ENCODE measurements at places on chromosomes 16 and 17. TPM values are rescaled to one million over a fixed set of nuclear protein-coding genes. Genes with fewer than 3 reads are reported as not detected.

DNA sequence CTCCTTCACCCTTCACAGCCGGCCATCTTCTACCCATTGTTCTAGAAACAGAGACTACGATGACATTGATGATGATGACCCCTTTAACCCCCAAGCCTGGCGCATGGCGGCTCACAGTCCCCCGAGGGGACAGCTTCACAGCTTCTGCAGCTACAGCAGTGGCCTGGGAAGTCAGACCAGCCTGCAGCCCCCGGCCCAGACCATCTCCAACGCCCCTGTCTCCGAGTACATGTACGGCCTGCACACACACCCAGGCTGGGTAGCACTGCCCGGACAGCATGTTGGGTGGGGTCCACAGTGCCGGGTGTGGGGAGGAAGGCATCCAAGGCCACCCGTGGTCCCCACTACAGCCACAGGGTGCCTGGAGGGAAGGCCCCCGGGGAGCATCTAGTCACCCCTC is 21.0 kb upstream of the DNAI2 start:
- no peak for DNase-seq
- no peaks in the 10 kb centered on the region for H3K4me1 ChIP-seq
- peaks cover 47% of the 10 kb centered on the region for H3K36me3 ChIP-seq
- H3K27ac ChIP-seq: no peak overlapping the region
- no peak overlapping the region for H3K4me3 ChIP-seq
- H3K27me3 ChIP-seq: no peaks in the 10 kb centered on the region

BAIAP3 gene
- polyA plus RNA-seq: 8.1 TPM

DNA sequence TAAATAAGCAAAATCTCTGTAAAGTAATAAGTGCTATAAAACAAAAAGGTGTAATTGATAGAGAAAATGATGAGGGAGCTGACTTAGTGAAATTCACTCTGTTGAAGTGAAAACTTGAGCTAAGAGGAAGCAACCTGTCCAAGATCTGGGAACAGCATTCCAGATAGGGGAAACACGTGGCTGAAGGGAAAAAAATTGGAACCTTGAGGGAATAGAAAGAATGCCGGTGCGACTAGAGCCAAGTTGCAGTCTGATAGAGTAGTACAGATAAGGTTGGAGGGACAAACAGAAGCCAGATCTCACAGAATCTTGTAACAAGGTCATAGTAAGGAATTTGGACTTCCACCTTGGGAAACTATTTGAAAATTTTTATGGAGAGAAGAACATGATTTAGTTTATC is 623 bp upstream of the DDX52 start:
- peak overlapping the region; percentile 73 for H3K4me3 ChIP-seq
- peaks cover 7% of the 10 kb centered on the region for H3K4me1 ChIP-seq
- peak; percentile 76 for DNase-seq
- H3K27ac ChIP-seq: peak overlapping the region; percentile 89
- H3K36me3 ChIP-seq: peaks cover 9% of the 10 kb centered on the region

CHRNE gene
- polyA plus RNA-seq: 0.37 TPM

SLC6A2 gene
- polyA plus RNA-seq: 0.12 TPM

GRCh38 chr16:72856797-72857196 is 191.1 kb downstream of the ZFHX3 start:
- no peaks in the 10 kb centered on the region for H3K4me1 ChIP-seq
- no peaks in the 10 kb centered on the region for H3K27me3 ChIP-seq
- no peak overlapping the region for H3K4me3 ChIP-seq
- H3K36me3 ChIP-seq: no peaks in the 10 kb centered on the region
- H3K27ac ChIP-seq: no peak overlapping the region
- DNase-seq: no peak

- peak overlapping the region; percentile 71 for H3K27ac ChIP-seq
- peaks cover 15% of the 10 kb centered on the region for H3K4me1 ChIP-seq
- peaks cover 75% of the 10 kb centered on the region for H3K27me3 ChIP-seq
- no peak for DNase-seq
Measured at GRCh38 chr16:86298758-86299134, 211.6 kb upstream of the FOXF1 start.

ABCA10 gene
- 7.5 TPM for polyA plus RNA-seq

AXIN2 gene
- polyA plus RNA-seq: 12.4 TPM

DNA sequence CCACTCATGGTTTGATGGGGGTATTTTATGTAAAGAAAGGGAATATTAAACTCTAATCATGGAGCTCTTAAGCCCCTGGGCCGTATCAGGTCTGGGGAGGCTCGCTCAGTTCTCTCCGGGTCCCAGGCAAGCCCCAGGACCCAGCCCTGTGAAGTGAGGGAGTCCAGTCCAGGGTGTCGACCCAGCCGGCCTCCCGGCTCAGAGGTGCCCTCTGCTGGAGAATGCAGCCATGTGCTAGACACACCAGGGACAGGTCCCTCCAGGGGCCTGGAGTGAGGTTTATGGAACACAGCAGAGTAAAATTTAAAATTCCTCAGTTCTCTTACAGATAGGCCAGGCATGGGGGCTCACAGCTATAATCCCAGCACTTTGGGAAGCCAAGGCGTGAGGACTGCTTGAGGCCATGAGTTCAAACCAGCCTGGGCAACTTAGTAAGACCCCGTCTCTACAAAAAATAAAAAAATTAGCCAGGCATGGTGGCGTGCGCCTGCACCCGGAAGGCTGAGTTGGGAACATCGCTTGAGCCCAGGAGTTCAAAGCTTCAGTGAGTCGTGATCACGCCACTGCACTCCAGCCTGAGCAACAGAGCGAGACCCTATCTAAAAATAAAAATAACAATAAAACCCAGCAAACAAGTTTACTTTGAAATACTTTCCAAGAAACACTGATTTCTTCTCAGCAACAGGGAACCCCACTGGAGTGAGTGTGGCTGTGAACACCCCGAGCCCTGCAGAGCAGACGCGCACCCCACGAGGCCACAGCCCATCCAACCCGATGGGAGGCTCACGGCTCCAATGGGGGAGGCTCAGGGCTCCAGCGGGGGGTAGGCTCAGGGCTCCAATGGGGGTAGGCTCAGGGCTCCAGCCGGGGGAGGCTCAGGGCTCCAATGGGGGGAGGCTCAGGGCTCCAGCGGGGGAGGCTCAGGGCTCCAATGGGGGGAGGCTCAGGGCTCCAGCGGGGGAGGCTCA is 72.2 kb downstream of the ZNF778 start:
- H3K4me3 ChIP-seq: no peak overlapping the region
- peaks cover 61% of the 10 kb centered on the region for H3K36me3 ChIP-seq
- DNase-seq: peak; percentile 48

DOC2B gene
- 7.0 TPM for polyA plus RNA-seq

DNA sequence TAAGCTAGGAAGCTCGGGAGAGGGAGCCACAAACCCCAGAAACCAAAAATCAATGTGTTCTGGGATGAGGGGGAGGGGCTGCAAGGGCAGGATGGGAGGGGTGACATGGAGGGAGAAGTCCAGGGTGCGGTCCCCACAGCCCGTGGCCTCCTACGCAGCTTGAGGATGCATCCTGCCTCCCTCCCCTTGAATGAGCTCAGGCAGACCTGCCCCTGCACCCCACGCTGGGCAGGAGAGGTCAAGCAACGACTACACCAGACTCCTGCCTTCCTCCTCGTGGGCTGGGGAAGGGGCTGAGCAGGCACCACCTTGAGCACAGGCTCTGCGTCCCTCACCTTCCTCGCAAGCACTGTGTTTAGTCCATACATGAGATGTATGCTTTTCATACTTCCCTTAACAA is 3.9 kb downstream of the ANKRD13B start:
- H3K4me1 ChIP-seq: peaks cover 20% of the 10 kb centered on the region
- no peak for DNase-seq
- no peak overlapping the region for H3K4me3 ChIP-seq
- no peaks in the 10 kb centered on the region for H3K36me3 ChIP-seq
- H3K27me3 ChIP-seq: no peaks in the 10 kb centered on the region

DNA sequence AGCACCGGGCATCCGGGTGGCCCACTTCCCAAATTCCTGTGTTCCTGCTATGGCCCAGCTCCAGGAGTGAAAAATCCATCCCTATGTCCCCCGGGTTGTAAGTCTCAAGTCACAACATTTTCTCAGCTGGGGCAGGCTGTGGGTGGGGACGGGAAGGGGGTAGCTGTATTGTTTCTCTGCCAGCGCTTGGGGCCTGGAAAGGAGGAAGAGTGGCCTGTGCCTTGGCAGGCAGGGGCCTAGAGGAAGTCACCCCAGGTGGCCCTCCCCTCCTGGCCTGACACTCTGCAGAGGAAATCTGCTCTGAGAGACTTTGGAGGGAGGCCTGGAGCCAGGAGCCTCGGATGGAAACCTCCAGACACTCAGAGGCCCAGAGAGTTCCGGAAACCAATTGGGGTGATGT is 10.6 kb upstream of the SCN4A start:
- no peak for DNase-seq
- no peaks in the 10 kb centered on the region for H3K36me3 ChIP-seq
- no peaks in the 10 kb centered on the region for H3K27me3 ChIP-seq
- H3K27ac ChIP-seq: no peak overlapping the region
- no peak overlapping the region for H3K4me3 ChIP-seq

GRCh38 chr16:11586856-11587642 is at the start of gene LITAF:
Gene LITAF (minus strand): TSS chr16:11586919. CDS start chr16:11556730, 30,189 bp downstream.
- peaks cover 4% of the 10 kb centered on the region for H3K4me1 ChIP-seq
- H3K36me3 ChIP-seq: no peaks in the 10 kb centered on the region
- peak within 1 kb of the TSS; percentile 49 for H3K27ac ChIP-seq
- H3K4me3 ChIP-seq: peak within 1 kb of the TSS; percentile 66
- peaks cover 17% of the 10 kb centered on the region for H3K27me3 ChIP-seq

TSPAN10 gene
- polyA plus RNA-seq: 1.2 TPM

GRCh38 chr17:77145612-77146245 is 5.0 kb downstream of the SEC14L1 start:
- peaks cover 26% of the 10 kb centered on the region for H3K4me1 ChIP-seq
- H3K27ac ChIP-seq: peak overlapping the region; percentile 45
- no peaks in the 10 kb centered on the region for H3K27me3 ChIP-seq
- H3K4me3 ChIP-seq: no peak overlapping the region
- H3K36me3 ChIP-seq: peaks cover 7% of the 10 kb centered on the region
- peak; percentile 77 for DNase-seq

DNA sequence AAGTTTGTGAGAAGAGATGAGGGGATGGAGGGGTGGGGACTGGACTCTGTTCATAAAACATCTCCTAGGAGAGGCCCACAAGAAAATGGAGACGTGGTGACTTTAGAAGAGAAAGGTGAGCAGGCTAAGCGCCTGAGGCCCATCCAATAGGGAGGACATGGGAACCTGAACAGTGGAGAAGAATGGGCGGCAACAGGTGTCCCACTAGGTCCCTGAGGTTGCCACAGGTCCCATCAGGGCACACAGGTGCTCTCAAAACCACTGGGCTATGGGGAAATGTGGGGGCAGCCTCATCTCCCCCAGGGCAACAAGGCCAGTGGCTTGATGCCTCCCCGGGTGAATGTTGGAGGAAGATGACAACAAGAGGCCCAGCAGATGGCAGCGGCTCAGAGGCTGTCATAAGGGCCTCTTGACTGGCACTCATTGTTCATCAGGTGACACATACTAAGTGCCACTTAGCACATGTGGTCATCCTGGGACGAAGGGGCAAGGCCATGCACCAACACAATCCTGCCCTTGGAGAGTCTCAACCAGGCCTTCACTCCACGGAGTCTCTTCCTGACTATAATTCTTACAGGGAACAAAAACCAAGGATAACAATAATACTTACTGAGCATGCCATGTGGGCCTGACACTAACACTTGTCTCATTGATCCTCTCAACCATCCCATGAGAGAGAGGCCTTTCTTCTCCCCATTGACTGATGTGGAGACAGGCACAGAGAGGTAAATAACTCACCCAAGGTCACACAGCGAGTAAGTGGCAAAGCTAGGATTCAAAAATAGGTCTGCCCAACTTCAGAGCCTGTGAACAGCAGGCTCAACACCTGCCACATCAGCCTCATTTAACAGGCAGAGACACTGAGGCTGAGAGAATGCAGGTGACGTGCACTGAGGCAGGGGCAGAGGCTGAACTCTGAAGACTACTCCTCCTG is 38.0 kb downstream of the CUEDC1 start:
- H3K4me3 ChIP-seq: no peak overlapping the region
- H3K27me3 ChIP-seq: no peaks in the 10 kb centered on the region
- DNase-seq: no peak
- peak overlapping the region; percentile 54 for H3K27ac ChIP-seq

DNA sequence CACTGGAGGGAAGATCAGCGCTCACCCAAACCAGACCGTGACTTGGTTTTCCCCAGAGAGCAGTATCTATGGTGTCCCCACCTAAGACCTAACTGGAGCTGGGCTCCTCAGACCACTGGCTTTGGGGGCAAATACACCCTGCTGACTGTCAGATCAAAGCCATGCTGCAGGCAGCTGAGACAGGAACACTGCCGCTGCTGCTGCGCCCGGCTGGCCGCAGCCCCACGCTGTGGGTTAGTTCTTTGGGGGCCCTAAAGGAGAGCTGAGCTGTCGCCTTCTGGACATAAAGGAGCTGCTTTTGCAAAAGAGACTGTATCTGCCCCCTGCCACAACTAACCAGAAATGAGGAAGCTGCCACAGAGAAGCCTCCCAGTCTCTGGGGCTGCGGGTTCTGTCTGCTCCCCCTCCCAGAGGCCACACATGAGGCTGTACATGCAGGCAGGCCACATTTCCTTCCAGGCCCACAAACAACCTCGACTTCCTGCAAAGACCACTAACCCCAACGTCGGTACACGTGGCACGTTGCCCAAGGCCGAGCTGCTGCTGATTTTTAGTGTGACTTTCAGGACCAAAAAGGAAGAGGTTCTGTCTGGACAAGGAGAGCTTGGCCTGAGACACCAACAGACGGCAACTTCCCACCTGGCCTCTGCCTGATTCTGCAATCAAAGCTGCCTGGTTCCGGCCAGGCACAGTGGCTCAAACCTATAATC is 18.2 kb upstream of the ABR start:
- H3K27ac ChIP-seq: peak overlapping the region; percentile 21
- H3K36me3 ChIP-seq: no peaks in the 10 kb centered on the region
- no peak for DNase-seq
- peaks cover 4% of the 10 kb centered on the region for H3K27me3 ChIP-seq
- no peak overlapping the region for H3K4me3 ChIP-seq

DNA sequence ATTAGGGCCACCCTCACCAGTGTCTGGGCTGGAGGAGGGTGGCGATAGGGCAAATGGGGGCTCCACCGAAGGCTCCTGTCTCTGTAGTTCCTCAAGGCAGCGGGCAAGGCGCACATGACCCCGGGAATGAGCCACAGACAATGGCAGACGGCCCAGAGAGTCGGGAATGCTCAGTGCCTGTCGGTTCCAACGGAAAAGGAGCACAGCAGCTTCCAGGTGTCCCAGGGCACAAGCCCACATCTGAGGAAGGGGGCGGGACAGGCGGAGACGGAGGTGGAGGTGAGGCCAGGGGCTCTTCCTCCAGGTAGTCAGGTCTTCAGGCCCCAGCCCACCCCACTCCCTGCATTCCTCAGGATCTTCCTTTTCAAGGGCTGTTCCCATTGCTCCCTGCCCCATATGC is 5.1 kb upstream of the SPAG7 start:
- DNase-seq: no peak
- no peak overlapping the region for H3K27ac ChIP-seq
- peaks cover 21% of the 10 kb centered on the region for H3K4me1 ChIP-seq
- peaks cover 74% of the 10 kb centered on the region for H3K36me3 ChIP-seq

- H3K36me3 ChIP-seq: no peaks in the 10 kb centered on the region
- no peaks in the 10 kb centered on the region for H3K4me1 ChIP-seq
- H3K4me3 ChIP-seq: no peak overlapping the region
- DNase-seq: no peak
Measured at GRCh38 chr17:55926276-55926990, 175.6 kb downstream of the PCTP start.

GPRC5C gene
- 38.8 TPM for polyA plus RNA-seq

All from large intestine (tissue), 12 donors.